ENCODE measurements at places on chromosomes 1 and 21. TPM values are rescaled to one million over a fixed set of nuclear protein-coding genes. Genes with fewer than 3 reads are reported as not detected.

GRCh38 chr1:228376651-228377631 is 29.7 kb downstream of the TRIM11 start:
- DNase-seq, result no peak
- H3K4me3 ChIP-seq, result no peak overlapping the region
- H3K4me1 ChIP-seq, result peaks cover 18% of the 10 kb centered on the region
- no peak overlapping the region for H3K27ac ChIP-seq

DNA sequence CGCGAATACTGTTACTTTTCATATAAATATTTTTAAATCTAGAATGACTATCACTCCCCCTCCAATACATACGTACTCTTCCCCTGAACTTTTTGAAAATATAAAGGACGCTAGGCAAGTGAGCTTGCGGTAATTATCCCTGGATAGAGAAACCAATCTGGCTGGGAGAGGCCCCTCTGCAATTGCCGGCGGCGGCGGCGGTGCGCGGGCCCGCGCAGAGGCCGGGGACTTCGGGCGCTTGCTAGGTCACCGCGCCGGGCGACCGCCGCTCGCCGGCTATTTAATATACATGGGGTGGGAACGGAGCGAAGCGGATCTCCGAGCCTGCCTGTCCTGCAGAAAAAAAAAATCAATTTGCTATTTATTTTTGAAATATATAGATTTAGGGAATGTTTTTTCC is 416.3 kb upstream of the ESRRG start:
- DNase-seq, result no peak
- H3K27ac ChIP-seq, result no peak overlapping the region
- no peaks in the 10 kb centered on the region for H3K36me3 ChIP-seq
- peaks cover 34% of the 10 kb centered on the region for H3K27me3 ChIP-seq

DNA sequence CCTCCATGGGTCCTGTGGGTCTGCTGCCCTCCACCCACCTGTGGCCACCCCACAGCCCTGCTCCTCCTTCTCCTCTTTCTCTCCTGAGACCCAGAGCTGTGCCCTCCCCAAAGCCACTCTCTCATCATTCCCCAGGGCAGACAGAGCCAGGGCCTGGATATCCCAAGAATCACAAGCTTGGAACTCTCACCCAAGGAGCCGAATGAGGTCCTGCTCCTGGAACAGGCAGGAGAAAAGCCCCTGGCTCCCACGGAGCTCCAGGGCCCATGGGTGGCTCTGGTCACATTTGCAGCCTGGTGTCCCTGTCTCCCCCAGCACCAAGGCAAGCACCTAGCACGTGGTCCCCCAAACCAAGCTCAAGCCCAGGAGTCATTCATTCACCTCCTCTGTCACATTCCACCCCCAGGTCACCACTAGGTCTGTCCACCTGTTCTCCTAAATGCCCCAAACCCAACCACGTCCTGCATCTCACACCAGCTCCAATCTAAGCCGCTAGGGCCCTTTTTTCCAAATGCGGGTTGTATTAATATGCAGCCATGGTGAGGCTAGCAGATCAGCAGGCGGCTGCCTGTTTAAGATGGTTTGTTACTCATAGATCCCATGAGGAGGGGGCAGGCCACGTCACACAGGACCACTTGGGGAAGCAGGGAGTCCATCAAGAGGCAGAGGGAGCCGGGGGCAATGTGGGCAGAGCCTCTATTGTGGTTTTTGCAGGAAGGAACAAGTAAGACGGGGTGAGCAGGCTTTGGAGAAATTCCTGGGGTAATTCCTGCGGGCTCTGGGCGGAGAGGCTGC is 215.5 kb upstream of the VAMP3 start:
- no peak overlapping the region for H3K4me3 ChIP-seq
- H3K36me3 ChIP-seq, result no peaks in the 10 kb centered on the region
- no peak for DNase-seq
- no peak overlapping the region for H3K27ac ChIP-seq

DNA sequence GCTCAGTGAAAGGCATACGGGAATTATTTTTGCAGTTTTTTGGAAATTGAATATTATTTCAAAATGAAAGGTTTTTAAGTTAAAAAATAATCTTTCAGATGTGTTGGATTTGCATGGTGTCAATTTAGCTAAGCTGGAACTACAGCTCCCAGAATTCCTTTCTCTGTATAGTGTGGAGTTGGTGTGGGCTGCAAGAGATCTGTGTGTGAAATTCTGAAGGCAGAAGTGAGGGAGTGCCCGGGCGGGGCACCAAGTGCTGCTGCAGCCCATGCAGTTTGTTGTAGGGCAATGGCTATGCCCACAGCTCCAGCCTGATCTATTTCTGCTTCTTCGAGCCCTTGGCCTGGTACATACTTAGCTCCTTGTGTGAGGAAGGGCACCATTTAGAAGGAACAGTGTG is 60.5 kb upstream of the CSF1 start:
- H3K27me3 ChIP-seq, result no peaks in the 10 kb centered on the region
- no peaks in the 10 kb centered on the region for H3K36me3 ChIP-seq
- DNase-seq, result no peak
- H3K27ac ChIP-seq, result no peak overlapping the region

DNA sequence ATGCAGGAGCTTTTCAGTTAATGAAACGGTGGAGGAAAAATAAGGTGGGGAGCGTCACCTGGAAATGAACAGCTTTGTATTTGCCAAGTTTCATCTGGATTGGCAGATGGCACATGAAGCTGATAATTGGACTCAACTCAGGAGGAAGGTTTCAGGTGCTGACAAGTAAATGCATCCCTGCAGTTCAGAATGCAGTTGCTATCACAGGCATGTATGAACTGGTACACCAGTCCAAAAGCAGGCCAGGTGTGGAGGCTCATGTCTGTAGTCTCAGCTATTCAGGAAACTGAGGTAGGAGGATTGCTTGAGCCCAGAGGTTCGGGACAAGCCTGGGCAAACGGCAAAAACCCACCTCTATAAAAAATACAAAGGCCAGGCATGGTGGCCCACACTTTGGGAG is 15.5 kb downstream of the DEGS1 start:
- peaks cover 7% of the 10 kb centered on the region for H3K4me1 ChIP-seq
- H3K27ac ChIP-seq, result no peak overlapping the region
- DNase-seq, result no peak

DNA sequence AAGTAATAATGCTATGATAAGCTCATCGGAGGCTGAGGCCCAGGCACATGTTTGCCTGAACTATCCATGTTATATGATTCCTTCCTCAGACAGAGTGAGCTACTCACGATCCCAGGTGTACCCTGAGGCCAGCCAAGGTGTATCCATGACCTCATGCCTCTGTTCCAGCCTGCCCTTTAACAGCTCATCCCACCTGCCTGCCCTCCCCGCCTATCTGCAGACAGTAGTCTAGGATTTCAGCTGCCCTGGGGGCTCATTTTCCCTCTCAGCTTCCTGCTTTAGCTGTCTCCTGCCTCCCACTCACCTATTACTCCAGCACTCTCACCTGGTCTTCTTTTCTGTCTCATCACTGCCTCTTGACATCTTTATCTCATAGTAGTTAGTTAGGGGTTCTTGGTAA is 1.9 kb upstream of the IL24 start:
- DNase-seq, result no peak
- no peaks in the 10 kb centered on the region for H3K27me3 ChIP-seq
- H3K4me3 ChIP-seq, result no peak overlapping the region
- no peaks in the 10 kb centered on the region for H3K36me3 ChIP-seq
- H3K4me1 ChIP-seq, result peaks cover 41% of the 10 kb centered on the region

DNA sequence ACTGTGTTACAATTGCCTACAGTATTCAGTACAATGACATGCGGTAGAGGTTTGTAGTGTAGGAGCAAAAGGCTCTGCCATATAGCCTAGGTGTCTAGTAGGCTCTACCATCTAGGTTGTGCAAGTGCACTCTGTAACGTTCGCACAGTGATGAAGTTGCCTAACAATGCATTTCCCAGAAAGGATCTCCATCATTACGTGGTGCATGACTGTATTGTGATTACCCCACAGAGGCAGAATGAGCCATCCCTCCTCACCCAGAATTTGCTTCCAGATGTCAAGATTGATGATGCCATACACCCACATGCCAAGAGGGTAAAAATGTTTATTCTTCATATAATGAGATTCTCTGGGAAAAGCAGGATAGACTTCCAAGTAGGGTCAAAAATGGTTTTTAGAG is 199.3 kb upstream of the CTTNBP2NL start:
- no peak overlapping the region for H3K4me3 ChIP-seq
- no peaks in the 10 kb centered on the region for H3K36me3 ChIP-seq
- H3K4me1 ChIP-seq, result no peaks in the 10 kb centered on the region
- DNase-seq, result no peak

DNA sequence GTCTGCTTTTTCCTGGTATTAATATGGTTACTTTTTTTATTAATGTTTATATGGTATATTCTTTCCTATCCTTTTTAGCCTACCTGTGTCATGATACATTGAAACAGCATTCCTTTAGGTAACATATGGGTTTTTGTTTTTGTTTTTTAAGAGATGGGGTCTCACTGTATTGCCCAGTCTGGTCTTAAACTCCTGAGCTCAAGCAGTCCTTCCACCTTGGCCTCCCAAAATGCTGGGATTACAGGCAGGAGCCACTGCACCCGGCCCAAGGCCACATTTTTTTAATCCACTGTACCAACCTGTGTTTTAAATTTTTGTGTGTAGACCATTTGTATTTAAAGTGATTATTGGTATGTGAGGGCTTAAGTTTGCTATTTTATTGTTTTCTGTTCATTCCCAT is 43.1 kb downstream of the PKN2 start:
- no peak for DNase-seq
- H3K36me3 ChIP-seq, result peaks cover 4% of the 10 kb centered on the region
- H3K27me3 ChIP-seq, result no peaks in the 10 kb centered on the region
- H3K27ac ChIP-seq, result no peak overlapping the region

DNA sequence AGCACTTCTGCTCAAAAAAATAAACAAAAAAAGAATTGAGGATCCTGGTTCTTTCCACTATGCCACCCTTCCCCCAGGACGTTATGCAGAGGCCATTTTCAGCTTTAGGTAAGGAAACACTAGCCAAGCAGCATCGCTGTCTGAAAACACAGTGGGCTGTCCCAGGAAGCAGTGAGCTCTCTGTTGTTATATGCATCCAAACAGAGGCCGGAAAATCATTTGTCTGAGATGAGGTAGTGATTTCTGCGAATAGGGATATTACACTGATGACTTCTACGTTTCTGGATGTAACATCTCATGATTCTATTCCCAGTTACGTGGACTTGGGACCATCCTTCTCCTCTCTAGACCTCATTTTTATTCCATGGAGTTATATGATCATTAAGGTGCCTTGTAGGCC is 137.2 kb downstream of the OMA1 start:
- H3K4me1 ChIP-seq, result peaks cover 2% of the 10 kb centered on the region
- H3K27me3 ChIP-seq, result peaks cover 2% of the 10 kb centered on the region
- no peaks in the 10 kb centered on the region for H3K36me3 ChIP-seq
- H3K27ac ChIP-seq, result no peak overlapping the region
- no peak for DNase-seq

DNA sequence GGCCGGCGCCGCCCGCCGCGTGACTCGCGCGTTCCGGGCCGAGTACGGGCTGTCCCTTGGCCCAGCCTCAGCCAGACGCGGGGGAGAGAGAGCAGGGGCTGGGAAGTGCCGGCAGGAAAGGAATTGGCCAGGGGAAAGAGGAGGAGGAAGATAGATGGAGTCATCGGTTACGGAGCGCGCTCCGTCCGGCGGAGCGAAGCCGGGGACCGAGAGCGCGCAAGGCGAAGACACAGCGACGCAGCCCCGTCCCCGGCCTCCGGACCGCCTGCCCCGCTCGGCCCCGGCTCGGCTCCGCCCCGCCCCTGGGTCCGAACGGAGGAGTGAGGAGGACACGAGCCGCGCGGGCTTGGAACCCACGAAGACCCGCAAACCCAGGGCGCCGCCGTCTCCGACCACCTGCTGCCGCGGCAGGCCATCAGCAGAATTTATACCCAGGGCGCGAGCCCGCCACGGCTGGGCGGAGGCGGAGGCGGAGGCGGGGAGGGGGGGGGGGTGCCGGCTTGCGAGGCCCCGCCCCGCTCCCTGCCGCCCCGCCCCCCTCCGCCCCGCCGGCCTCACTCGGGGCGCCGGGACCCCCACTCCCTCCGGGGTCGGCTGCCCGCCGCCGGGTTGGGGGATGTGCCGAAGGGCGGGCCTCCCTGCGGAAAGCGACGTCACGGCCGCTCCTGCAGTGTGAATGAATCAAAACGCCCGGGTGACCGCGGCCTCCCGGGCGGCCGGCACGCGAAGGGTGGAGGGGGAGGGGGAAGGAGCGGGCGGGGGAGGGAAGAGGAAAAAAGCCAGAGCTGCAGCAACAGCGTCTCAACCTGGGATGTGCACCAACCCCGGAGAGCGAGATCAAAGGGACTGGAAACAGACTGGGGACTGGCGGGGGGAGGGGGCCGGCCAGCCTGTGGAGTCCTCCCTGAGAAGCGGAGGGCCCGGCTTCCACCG is at the start of gene LHX4:
LHX4 (plus strand) TSS at position 782 of the 933 bp plus-strand sequence. CDS start 266 bp downstream, outside the sequence.
- H3K4me1 ChIP-seq, result no peaks in the 10 kb centered on the region
- DNase-seq, result no peak
- H3K36me3 ChIP-seq, result no peaks in the 10 kb centered on the region

DNA sequence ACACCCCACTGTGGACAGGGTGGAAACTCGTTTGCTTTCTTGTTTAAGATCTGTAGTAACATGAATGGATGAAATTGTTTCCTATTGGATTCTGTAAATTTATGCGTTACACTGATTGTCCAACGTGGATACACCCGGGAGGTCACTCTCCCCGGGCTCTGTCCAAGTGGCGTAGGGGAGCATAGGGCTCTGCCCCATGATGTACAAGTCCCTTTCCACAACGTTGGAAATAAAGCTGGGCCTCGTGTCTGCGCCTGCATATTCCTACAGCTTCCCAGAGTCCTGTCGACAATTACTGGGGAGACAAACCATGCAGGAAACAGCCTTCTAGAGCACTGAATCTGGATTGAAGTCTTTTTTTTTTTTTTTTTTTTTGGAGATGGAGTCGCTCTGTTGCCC is 1.4 kb downstream of the RCC1 start:
- H3K4me1 ChIP-seq, result peaks cover 13% of the 10 kb centered on the region
- H3K27ac ChIP-seq, result peak overlapping the region; percentile 75
- H3K4me3 ChIP-seq, result peak overlapping the region; percentile 88
- no peak for DNase-seq

- no peak overlapping the region for H3K4me3 ChIP-seq
- H3K27me3 ChIP-seq, result no peaks in the 10 kb centered on the region
- no peaks in the 10 kb centered on the region for H3K4me1 ChIP-seq
- no peak overlapping the region for H3K27ac ChIP-seq
- H3K36me3 ChIP-seq, result no peaks in the 10 kb centered on the region
These were observed 16.2 kb upstream of the C2CD2 start for GRCh38 chr21:41970106-41970391.

DNA sequence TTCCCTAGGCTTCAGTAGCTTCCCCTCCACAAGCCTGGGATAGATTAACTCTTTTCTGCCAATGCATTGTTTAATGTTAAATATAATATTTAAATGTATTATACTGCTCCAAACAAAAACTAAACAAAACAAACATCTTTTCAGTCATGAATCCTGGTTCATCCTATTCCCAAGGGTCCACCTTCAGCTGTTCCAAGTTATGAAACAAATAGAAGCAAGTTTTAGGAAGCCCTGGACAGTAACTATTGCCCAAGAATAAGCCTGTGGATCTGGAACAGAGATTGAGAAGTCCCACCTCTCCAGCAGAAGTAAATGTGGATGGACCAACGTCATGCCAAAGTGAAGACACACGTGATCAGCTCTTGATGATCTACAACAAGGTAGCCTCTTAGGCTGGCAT is 408.1 kb downstream of the SETD4 start:
- no peak for DNase-seq
- no peaks in the 10 kb centered on the region for H3K36me3 ChIP-seq
- H3K27ac ChIP-seq, result no peak overlapping the region

INAVA gene
- total RNA-seq, result not detected

LCE3D gene
- not detected for total RNA-seq

LIN28A gene
- total RNA-seq, result not detected

GBP7 gene
- not detected for total RNA-seq

PEAR1 gene
- 2.0 TPM for total RNA-seq
